NCI-H345 (cell line): ENCODE measurements at places on chromosomes 3 and 15.

DNA sequence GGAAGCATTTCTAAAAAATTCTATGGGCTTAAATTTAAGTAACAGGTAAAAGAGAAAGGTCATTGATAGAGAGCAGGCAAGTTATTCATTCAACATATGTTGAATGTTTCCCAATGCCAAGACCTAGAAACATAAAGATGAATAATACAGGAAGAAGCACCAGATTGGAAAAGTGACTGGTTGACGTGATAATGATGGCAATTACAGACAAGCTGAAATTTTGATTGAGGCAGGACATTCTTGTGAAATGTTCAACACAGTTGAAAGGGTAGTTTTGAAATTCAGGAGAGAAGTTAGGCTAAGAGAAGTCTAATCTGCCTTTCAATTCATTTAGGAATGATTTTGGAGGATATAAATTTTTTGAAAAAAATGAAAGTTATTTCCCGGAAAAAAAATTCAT lies 536.3 kb upstream of the NAALADL2 start:
- DNase-seq, result no peak

DNA sequence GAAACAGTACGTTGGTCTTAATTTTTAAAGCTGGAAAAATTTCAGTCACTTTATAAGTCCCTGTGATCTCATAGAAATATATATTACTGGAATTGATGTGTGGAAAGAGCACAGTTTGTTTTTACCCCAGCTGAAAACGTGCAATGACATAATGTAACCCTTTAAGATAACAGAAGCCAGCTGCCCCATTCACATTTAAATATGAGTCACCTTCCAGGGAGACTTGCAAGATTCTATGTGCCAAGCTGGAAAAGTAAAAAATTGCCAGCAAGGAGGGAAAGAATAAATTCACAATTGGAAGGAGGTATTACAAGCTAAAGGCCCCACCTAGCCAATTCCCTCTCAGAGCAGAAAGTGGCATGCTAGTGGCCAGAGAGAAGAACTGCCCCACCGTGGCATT lies 50.2 kb downstream of the SAMMSON start:
- no peak for DNase-seq

- DNase-seq, result peak; percentile 52
Observed at GRCh38 chr3:128950223-128950938, 43.5 kb downstream of the CFAP92 start.

- no peak for DNase-seq
Observed at GRCh38 chr15:90884719-90885431, 571 bp downstream of the FES start.

DNA sequence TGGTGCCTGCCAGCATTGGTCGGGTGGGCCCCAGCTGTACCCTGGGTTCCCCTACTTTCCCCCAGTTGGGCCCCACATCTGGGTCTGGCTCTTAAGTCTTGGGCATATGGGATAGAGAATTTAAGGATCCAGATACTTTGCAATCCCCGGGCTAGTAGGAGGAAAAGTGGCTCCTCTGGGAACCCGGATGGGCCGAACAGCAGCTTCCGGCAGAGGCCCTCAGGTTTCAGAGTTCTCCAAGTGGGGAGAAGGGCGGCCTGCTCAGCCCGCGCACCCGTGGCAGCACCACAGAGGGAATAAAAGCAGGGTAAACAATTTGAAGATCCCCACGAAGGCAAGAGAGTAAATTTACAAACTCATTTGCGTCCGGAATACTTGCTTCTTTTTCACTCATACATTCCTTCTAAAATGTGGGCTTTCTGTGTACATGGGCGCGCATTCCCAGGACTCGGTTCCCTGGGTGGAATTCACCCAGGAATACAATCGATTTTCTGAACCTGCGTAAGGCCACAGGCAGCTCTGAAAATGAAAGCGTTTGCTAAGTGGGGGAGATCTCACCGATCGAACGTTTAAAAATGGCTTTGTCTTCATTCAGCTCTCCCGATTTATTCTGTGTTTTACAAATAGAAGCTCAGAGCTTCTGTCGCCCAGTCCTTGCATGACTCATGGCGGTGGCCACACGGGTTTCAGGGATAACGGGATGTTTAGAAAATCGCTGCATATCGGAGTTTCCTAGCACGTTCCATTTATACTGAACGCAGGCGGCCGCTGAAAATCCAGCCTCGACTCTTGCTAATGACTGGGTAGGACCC lies 74.0 kb upstream of the POLG start:
- no peak for DNase-seq

DNA sequence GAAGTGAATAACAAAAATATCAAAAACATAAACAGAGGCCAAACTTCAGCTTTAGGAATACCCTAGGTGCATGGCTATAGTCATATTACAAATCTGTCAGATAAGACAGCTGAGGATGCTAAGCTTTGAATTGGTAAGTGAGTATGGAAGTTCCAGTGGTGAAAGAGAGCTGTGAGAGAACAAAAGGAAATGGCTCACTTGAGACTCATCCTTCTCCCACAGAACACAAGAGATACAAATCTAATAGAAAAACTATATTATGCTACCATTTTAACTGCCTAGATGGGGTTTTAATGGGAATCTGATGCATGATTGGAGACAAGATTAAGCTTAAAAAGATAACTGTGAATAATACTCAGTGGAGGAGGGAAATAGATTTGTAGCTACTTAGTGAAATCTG lies 21.5 kb upstream of the PEX5L start:
- no peak for DNase-seq
